Natural killer cell treated with Interleukin-12 subunit alpha and Interleukin-12 subunit beta and Interleukin-15 and Interleukin-18, amount 100 ng/mL, for 72 hours (primary cell): ENCODE measurements at places on chromosomes 6 and 20.

DNA sequence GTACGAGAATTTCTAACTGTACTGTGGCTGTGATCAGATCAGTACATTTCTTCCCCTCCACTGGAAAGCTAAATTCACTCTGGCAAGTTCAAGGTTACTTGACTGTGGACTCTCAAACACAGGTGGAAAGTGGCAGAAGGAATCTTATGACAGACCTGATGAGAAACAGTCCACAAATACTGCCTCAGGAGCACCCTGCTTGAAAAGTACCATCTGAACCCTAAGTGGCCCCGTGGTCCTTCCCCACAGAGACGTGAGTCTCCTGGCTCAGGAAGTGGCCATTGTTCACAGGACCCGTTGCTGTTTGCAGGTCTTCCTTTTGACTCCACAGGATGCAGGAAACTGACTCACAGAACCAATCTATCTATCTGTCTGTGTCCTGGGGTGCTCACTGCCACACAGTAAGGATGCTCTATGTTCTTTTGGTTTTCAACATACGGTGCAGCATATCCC is 47.5 kb upstream of the NHSL1 start:
- no peak overlapping the region for H3K27ac ChIP-seq
- no peak overlapping the region for H3K4me3 ChIP-seq
- no peaks in the 10 kb centered on the region for H3K36me3 ChIP-seq
- no peak for DNase-seq

GRCh38 chr20:50320901-50321796 is 130.5 kb downstream of the CEBPB start:
- H3K4me3 ChIP-seq = no peak overlapping the region
- H3K27ac ChIP-seq = peak overlapping the region; percentile 9

DNA sequence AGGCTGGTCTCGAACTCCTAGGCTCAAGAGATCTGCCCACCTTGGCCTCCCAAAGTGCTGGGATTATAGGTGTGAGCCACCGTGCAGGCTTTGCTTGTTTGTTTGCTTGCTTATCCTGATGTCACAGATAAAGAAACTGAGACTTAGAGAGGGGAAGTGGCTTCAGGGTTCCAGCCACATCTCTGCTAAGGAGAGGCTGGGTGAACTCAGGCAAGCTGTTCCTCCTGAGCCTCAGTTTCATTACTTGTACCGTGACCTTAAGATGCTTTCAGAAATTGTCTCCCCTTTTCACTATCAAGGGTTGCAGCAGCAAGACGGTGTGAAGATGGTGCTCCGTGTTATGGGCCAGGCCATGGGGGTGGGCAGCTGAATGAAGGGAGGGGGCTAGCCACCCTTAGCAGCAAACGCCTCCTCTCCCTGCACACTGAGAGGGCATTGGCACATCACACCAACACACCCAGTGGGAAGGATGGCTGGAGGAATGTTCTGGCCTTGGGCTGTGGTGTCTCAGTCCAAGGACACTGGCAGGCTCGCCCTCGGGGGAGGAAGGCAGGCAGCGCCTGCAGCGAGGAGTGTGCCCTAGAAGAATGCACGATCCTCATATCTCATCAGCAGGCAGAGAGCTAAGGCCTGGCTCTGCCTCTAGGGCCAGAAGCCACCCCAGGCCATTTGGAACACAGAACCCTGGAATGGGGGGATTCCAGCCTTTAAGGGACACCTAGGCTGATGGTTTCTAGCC is 48.2 kb upstream of the TLDC2 start:
- no peak overlapping the region for H3K27ac ChIP-seq
- H3K4me1 ChIP-seq = no peaks in the 10 kb centered on the region
- no peaks in the 10 kb centered on the region for H3K36me3 ChIP-seq
- no peak for DNase-seq
- H3K27me3 ChIP-seq = no peaks in the 10 kb centered on the region

DNA sequence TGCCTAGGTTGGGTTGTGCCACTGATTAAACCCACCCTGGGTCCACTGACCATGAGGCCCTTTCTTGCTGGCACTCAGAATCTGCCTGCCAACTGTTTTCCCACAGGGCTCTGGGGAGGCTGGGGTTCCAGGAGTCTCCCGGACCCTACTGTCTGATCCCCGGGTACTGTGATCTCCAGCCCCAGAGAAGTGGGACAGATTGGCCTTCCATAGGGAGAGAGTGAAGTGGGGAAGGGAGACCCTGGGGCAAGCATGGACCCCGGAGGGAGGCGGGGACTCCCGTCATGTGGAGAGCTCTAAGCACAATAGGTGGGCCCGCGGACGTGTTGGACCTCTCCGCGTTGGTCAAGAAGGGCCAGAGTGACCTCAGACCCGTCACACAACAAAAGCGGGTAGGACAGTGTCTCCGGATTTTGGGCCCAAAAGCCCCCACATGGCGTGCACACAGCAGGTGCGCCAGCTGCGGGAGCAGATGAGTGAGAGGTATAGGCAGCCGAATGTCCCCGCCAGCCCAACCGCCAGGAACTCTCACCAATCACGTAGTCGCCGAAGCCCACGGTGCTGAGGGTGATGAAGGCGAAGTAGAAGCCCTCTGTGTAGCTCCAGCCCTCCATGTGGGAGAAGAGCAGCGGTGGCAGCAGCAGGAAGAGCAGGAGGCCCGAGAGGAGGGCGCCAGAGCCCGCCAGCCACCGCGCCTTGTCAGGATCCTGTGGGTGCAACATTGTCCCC is 10.6 kb downstream of the KCNK17 start:
- H3K27ac ChIP-seq = no peak overlapping the region
- peaks cover 3% of the 10 kb centered on the region for H3K27me3 ChIP-seq

DNA sequence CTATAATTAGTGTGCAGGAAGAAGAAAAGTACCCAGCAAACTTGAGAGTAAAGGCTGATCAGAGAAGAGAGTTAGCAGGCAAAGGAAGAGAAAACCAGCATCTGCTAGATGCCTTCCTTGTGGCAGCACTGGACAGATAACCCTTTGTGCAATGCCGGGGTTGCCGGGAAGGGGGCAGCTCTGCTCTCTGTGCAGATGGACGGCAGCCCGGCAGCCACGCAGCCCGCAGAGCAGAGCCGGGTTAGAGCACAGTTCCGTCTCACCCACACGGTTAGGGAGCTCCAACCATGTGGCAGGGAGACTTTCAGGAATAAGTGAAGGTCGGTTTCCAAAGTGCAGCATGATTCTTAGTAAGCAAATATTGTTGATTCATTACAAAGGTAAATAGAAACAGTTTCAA is 80.0 kb upstream of the RPS6KA2 start:
- peaks cover 6% of the 10 kb centered on the region for H3K36me3 ChIP-seq
- no peak overlapping the region for H3K27ac ChIP-seq
- DNase-seq = no peak
- peaks cover 17% of the 10 kb centered on the region for H3K27me3 ChIP-seq
- no peak overlapping the region for H3K4me3 ChIP-seq
- peaks cover 7% of the 10 kb centered on the region for H3K4me1 ChIP-seq
